GM12892 (cell line): ENCODE measurements at places on chromosomes 2 and 18.

- DNase-seq: no peak
These were observed 189.9 kb upstream of the TANK start for GRCh38 chr2:160970052-160970965.

DNA sequence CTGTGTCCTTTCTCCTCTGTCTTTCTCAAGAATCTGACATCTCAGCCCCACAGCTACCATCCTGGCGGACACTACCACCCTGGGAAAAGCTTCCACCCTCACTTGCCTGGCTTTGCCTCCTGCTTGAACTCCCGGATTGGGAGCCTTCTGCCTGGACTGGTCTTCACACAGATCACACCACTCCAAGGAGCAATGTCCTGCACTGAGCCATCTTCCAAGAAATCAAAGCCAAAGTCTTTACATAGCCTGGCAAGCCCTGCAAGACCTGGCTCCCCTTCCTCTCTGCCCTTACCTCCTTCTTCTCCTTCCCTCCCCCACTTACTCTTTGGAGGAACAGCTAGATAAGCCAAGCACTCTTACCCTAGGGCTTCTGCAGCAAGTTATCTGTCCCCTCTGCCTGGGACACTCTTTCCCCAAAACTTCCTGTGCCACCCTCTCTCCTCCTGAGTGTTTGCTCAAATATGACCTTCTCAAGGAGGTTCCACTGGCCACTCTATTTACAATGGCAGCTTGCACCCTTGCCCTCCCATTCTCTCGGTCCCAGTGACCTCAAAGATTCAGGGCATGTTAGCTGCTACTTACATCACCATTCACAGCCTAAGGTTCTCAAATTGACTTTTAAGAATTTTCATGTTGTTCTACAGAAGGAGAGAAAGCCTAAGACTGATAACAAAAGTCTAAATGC lies 9.7 kb downstream of the ATP8B1 start:
- DNase-seq: no peak

- no peak for DNase-seq
These were observed 110.2 kb upstream of the ITGB6 start for GRCh38 chr2:160310118-160310828.

DNA sequence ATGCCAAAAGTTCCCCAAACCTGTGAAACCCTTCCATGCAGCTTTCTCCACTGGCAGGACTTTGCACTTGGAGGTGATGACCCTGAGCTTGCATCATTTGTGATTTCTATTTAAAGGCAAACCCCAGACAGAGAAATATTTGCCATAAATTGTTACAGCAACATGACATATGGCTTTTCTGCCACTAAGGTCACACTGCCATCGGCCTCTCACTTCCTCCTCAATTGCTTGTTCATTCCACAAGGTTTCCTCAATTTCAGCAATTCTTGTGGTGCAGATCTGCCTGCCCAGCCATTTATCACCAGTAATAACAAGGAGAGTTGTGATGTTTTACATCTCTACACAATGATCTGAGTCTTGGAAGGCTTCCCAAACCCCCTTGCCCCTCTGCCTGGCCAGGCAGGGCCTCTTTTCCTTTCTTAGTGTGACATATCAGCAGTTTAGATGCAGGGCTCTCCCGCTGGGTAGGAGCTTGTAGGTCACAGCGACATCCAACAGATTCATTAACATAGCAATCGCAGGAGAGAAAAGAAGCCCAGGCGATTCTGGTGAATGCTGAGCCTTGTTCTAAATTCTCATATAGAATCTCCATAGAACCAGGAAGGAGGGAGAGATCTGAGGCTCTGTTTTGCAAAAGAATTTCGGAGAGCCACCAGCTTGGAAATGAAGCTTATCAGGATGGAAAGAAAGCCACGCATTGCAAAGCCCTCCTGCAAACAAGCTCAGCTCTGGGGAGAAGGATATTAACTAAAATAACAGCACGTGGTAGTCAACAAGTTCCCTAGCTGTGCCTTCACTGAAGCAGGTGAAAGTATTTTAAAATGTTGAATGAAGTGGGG lies 46.7 kb upstream of the ITGA6 start:
- no peak for DNase-seq

DNA sequence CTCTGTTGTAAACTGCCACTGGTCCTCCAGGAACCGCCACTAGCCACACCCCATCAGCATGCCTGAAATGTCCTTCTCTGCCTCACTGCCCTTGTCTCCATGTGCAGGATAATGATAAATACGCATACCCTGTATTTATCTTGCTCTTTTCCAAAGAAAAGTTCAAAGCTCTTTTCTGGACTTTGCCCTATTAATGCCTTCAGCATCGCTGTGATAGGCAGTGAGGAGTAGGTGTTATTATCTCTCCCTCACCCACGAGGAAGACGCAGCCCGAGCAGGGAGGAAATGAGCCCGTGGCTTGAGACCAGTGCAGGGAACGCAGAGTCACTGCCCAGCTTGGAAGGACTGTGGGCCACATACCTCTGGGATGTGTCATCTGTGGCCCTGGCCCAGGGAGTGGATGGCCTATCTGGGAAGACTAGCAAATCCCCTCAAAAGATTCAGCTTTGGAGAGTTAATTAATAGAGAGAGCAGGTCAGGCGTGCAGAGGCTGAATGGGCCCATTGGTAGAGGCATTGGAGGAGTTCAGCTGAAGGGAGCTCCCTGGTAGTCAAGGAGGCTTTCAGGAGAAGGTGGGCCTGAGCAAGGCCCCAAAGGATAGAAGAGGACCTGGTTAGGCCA lies 39.5 kb upstream of the MCFD2 start:
- no peak for DNase-seq

- DNase-seq: no peak
These were observed at the start of gene GPR39 for GRCh38 chr2:132416723-132417395. TSS of gene GPR39 (plus strand) at chr2:132416805.

DNA sequence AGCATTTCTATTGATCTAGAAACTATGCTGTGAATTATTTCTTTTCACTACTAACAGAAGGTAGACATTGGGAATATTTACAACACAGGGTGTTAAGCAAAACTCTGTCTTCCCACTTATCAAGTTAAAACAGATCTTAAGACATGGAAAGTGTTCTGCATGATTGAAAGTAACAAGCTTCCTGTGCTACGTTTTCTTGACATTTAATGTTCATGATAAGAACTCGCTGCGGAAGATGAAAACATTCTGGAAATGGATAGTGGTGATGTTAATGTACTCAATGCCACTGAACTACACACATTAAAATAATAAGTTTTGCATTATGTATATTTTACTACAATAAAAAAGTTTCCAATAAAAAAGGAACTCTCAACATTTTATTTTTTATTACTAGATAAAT lies 74.4 kb upstream of the SCN7A start:
- no peak for DNase-seq

DNA sequence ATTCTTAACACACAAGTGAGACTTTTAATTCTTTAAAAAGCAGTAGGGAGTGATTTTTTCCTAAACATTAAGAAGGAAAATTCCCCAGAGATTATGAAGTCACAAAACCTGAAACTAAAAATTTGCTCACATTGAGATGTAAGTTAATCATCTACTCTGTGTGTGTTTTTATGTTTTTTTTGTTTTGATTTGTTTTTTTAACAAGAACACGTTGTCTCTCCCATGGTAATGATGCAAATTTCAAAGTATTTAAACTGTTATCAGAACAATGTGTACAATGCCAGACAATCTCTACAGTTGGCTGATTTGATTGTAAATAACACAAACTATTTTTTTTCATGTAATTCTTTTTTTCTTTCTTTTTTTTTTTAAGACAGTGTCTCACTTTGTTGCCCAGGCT lies 71.5 kb downstream of the COLEC12 start:
- no peak for DNase-seq

- DNase-seq: no peak
These were observed 7.7 kb upstream of the EHD3 start for GRCh38 chr2:31226266-31226665.

- peak; percentile 77 for DNase-seq
These were observed 2.4 kb upstream of the PROC start for GRCh38 chr2:127415593-127416505.

DNA sequence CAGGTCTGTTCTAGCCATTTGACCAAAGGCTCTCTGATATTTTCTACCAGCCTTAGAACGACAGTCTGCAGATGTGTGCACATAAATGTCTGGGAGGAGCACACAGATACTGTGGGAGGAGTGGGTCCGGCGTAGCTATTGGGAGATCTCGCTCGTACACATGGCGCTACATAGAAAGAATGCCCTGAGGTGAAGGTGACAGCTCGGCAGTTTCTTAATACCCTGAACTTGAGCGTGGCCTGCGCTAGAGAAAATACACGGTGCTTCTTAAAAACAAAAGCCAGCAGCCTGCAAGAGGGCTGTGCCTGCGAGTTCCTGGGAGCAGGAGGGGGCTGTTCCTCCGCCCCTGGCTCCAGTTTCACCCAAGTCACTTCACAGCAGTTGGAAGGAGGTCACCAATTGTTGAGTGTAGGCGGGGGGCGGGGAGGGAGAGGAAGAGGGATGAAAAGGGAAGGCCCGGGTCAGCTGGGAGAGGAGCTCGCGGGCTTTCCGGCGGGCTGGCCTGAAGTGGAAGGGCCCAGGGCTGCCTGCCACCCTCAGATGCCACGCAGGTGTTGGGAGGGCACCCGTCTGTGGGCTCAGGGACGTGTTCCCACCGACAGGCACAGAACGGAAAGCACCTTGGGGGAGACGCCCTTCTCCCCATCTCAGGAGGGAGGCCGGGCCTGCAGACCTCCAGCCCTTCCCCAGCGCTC lies 124.7 kb upstream of the ZNF516 start:
- no peak for DNase-seq

GRCh38 chr2:134143568-134143967 lies 110.3 kb upstream of the MGAT5 start:
- no peak for DNase-seq

DNA sequence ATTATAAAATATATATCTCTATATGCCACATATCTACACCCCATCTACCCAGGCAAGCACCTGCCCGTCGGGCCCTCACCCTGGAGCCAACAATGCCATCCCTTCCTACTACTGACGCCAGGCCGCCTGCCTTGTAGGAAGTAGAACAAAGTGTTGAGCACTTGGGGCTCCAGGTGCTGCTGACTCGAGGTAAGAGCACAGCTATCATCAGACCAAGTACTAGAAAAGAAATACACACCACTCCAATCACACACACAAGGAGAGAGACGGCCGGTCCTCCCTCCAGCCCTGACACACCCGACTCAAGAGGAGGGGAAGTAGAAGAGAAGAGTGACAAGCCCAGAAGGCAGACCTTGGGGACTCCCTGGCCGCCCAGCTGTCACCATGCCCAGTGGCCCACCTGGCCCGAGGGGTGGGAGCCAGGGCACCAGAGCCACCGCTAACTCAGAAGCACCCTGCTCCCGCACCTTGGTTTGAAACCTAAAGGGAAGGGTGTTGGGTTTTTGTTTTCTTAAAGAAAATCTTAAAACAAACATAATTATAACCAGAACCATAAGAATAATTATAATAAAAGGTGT lies 64.0 kb upstream of the POMC start:
- DNase-seq: no peak

GRCh38 chr2:120271711-120272379 lies 19.2 kb downstream of the RALB start:
- DNase-seq: no peak

- no peak for DNase-seq
These were observed 6.5 kb downstream of the BIN1 start for GRCh38 chr2:127100251-127101047.

GRCh38 chr2:167646557-167646956 lies 600.8 kb downstream of the STK39 start:
- DNase-seq: no peak

- peak; percentile 19 for DNase-seq
These were observed 761.8 kb upstream of the ACVR2A start for GRCh38 chr2:147082850-147083522.

DNA sequence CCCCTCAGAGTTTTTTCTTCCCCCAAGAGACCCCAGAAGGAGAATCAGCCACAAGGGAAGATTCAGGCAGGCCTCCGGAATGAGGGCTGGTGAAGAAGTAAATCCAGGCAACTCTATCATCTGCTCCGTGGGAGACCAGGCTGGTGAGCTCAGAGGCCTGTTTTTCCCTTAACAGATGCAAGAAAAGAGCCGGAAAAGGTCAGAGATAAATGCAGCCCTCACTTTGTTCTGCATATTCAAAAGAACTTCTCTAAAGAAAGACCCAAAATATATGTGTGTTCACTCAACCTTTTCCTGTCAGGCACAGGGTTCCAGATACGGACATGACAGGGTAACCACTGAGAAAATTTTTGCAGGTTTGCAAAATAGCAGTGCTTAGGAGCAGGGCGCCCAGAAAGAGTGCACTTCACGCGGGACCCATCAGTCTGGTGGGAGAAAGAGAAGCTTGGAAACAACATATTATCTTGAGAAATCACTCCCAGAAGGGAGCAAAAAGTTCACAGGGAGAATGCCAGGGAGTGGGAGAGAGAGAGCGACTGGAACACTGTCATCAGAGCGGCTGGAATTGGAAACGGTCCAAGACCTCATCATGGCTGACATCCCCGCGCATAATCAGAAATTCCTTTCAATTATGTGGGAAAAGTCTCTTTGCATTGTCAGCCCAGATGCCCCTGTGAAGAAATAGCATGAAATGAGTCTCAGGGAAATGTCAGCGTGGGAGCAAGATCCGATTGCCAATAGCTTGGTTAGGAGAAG lies 244.8 kb upstream of the SLC14A2 start:
- DNase-seq: no peak

DNA sequence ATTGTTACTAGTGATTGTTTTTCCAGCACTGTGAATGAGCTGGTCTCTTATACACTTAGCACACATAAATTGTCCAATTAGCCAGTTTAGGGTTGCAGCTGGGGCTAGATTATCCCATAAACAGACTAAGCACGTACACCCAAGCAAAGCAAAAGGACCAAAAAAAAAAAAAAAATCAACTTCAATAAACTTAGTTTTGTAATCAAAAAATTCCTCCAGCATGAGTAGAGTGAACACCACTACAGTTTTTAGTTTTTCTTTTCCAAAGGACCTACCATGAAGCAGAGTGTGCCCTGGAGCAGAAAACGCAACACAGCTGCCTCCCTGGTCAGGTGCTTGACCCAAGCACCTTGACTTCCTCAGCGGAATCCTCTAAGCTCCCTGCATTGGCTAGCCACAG lies 249.4 kb upstream of the SLC14A2 start:
- DNase-seq: no peak

DNA sequence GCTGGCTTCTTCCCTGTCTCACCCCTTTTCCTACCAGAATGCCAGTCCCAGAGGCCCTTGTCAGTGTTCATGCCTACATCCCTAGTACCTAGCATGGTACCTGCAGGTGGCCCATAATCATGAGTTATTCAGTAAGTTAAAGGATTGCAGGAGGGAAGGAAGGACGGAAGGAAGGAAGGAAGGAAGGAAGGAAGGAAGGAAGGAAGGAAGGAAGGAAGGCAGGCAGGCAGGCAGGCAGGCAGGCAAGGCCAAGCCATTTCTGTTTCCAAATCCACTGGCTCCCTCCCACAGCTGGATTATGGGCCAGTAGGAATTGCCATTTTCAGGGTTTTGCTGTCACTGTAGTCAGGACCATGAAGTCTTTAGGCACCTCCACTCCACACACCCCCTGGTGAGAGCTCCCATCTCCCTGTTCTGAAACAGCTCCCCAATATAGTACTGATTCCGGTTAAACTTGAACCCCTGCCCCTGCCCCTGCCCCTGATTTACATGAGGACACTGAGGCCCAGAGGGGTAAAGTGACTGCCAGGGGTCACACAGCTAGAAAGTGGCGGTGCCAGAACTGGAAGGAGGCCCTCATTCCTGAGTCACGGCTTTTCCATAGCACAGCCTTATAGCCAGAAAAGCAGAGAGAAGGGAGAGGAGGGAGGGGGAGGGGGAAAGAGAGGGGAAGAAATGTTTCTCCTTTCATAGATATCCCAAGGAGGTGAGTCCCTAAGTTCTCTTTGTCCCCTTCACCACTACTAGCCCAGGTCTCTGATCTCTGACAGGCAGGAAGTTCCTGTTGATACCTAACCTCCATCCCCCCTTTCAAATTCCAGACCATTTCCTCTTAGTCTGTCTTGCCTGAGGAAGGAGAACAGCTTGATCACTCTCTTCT lies 12.2 kb upstream of the TNS1 start:
- DNase-seq: no peak
